ENCODE measurements at places on chromosomes 12 and 14.

DNA sequence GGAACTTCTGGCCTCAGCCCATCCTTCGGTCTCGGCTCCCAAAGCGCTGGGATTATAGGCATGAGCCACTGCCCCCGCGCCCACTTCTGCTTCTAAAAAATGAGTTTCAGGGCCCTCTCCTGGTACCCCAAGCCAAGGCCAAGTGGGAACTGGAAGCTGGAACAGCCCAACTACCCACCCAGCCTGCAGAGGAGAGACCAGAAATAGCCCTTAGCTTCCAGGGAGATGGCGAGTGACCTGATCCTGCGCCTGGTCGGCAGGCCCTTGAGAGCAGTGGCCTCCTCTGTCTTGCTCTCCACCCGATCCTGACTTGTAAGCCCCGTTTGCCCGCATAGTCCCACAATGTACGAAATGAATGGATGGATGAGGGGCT is 31.2 kb upstream of the PLEKHG6 start:
- peaks cover 42% of the 10 kb centered on the region for H3K27me3 ChIP-seq
- DNase-seq, result no peak
- H3K4me3 ChIP-seq, result peak overlapping the region; percentile 28
- no peaks in the 10 kb centered on the region for H3K36me3 ChIP-seq

DNA sequence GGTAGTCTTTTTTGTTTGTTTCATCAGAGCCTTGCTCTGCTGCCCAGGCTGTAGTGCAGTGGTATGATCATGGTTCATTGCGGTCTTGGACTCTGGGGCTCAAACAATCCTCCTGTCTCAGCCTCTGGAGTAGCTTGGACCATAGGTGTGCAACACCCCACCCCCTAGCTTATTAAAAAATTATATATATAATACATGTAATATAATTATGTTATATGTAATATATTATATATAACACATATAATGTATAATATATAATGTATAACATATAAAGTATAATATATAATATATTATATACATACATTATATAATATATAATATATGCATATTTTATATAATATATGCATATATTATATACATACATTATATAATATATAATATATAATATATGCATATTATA is 21.8 kb downstream of the LHX5 start:
- H3K27me3 ChIP-seq, result peaks cover 8% of the 10 kb centered on the region
- no peak overlapping the region for H3K4me3 ChIP-seq
- no peaks in the 10 kb centered on the region for H3K4me1 ChIP-seq
- H3K27ac ChIP-seq, result no peak overlapping the region
- H3K36me3 ChIP-seq, result no peaks in the 10 kb centered on the region

DNA sequence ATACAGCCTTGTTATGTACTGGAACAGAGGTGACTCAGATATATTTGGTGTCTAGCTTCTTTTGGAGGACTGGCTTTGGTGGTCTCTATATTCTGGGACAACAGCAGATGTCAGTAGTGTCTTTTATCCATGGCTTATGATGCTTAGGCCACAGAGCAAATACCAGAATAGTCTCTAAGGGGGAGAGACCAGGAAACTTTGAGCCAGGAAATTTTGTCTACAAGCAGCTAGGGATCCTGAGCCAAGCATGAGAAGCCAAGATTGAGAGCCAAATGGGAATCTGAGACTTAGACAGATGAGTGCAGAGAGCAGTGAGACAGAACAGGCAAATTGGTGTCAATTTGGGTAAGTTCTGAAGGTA is 28.4 kb upstream of the PTPRR start:
- no peak for DNase-seq
- no peak overlapping the region for H3K27ac ChIP-seq
- H3K27me3 ChIP-seq, result no peaks in the 10 kb centered on the region
- no peaks in the 10 kb centered on the region for H3K36me3 ChIP-seq
- H3K4me3 ChIP-seq, result no peak overlapping the region

DNA sequence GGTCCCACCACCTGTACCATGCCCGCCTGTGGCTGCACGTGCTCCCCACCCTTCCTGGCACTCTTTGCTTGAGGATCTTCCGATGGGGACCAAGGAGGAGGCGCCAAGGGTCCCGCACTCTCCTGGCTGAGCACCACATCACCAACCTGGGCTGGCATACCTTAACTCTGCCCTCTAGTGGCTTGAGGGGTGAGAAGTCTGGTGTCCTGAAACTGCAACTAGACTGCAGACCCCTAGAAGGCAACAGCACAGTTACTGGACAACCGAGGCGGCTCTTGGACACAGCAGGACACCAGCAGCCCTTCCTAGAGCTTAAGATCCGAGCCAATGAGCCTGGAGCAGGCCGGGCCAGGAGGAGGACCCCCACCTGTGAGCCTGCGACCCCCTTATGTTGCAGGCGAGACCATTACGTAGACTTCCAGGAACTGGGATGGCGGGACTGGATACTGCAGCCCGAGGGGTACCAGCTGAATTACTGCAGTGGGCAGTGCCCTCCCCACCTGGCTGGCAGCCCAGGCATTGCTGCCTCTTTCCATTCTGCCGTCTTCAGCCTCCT is 1.1 kb downstream of the INHBE start:
- H3K4me1 ChIP-seq, result peaks cover 43% of the 10 kb centered on the region
- H3K27me3 ChIP-seq, result peaks cover 12% of the 10 kb centered on the region
- H3K27ac ChIP-seq, result no peak overlapping the region
- peak; percentile 56 for DNase-seq

DNA sequence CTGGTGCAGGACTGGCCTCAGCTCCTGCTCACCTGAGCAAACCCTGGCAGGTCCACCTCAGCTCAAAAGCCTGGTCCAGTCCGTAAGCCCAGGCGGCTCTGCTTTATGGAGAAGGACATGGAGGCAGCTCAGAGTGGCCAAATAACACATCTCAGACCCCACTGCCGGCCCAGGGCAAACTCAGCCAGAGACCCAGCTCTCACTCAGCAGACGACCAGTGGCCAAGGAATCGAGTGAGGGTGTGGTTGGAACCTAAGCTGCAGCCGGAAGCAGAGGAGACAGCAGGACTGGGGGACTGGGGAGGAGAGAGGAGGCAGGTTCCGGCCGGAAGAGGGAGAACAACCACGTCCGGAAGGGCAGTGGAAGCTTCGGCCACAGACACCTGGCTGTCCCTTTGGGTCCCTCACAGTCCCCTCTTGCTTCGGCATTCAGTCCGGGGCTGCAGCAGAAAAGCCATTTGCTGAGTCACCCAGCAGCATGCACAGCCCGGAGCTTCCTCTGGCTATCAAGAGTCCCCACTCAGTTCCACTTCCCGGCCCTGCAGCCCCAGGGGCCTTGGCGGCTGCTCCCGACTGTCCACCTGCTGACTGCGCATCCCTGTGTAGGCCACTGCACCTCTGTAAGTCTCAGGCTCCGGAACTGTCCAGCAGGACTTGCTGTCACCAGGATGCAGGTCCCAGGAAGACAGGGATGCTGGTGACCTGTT is 104.0 kb downstream of the CALM1 start:
- H3K4me3 ChIP-seq, result no peak overlapping the region
- H3K27ac ChIP-seq, result no peak overlapping the region
- H3K4me1 ChIP-seq, result peaks cover 5% of the 10 kb centered on the region
- no peaks in the 10 kb centered on the region for H3K36me3 ChIP-seq

- H3K36me3 ChIP-seq, result no peaks in the 10 kb centered on the region
- peak overlapping the region; percentile 67 for H3K4me3 ChIP-seq
- H3K4me1 ChIP-seq, result peaks cover 3% of the 10 kb centered on the region
Observed at GRCh38 chr14:21723431-21724045, 49.9 kb upstream of the OR4E1 start.

- H3K4me3 ChIP-seq, result no peak overlapping the region
- H3K36me3 ChIP-seq, result no peaks in the 10 kb centered on the region
Observed at GRCh38 chr12:1559676-1560091, 34.7 kb downstream of the FBXL14 start.

DNA sequence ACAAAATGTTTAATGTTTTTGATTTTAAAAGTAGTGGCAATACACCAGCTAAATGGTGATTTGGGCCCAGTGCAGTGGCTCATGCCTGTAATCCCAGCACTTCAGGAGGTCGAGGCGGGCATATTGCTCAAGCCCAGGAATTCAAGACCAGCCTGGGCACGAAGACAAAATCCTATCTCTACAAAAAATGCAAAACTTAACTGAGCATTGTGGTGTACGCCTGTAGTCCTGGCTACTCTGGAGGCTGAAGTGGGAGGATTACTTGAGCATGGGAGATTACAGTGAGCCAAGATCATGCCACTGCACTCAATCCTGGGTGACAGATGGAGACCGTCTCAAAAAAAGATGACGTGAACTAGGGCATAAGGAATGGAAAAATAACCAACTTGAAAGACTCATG is 4.7 kb downstream of the RPL36AL start:
- H3K27ac ChIP-seq, result no peak overlapping the region
- no peaks in the 10 kb centered on the region for H3K27me3 ChIP-seq
- no peak for DNase-seq
- no peak overlapping the region for H3K4me3 ChIP-seq
- peaks cover 53% of the 10 kb centered on the region for H3K36me3 ChIP-seq

- no peak overlapping the region for H3K4me3 ChIP-seq
- no peak overlapping the region for H3K27ac ChIP-seq
- H3K27me3 ChIP-seq, result peaks cover 24% of the 10 kb centered on the region
- no peaks in the 10 kb centered on the region for H3K4me1 ChIP-seq
Observed at GRCh38 chr12:75747572-75748021, 236.2 kb upstream of the KRR1 start.

- H3K27ac ChIP-seq, result no peak overlapping the region
- no peaks in the 10 kb centered on the region for H3K4me1 ChIP-seq
- H3K36me3 ChIP-seq, result peaks cover 11% of the 10 kb centered on the region
- H3K27me3 ChIP-seq, result no peaks in the 10 kb centered on the region
- H3K4me3 ChIP-seq, result no peak overlapping the region
- no peak for DNase-seq
Observed at GRCh38 chr12:12976366-12976765, 23.7 kb downstream of the HEBP1 start.

GRCh38 chr12:53333845-53334244 is 2.3 kb downstream of the SP7 start:
- peaks cover 12% of the 10 kb centered on the region for H3K4me1 ChIP-seq
- no peaks in the 10 kb centered on the region for H3K36me3 ChIP-seq
- no peak overlapping the region for H3K27ac ChIP-seq

- H3K27ac ChIP-seq, result no peak overlapping the region
- H3K27me3 ChIP-seq, result no peaks in the 10 kb centered on the region
- H3K4me1 ChIP-seq, result peaks cover 37% of the 10 kb centered on the region
Observed at GRCh38 chr12:116964054-116965050, 53.6 kb downstream of the FBXW8 start.

All from activated CD4-positive, alpha-beta memory T cell treated with anti-CD3 and anti-CD28 coated beads, Interleukin-2, amount 10 ng/mL, durations not matched to agents 7 days and 5 days (primary cell).